ENCODE measurements at places on chromosomes 5 and 9.

DNA sequence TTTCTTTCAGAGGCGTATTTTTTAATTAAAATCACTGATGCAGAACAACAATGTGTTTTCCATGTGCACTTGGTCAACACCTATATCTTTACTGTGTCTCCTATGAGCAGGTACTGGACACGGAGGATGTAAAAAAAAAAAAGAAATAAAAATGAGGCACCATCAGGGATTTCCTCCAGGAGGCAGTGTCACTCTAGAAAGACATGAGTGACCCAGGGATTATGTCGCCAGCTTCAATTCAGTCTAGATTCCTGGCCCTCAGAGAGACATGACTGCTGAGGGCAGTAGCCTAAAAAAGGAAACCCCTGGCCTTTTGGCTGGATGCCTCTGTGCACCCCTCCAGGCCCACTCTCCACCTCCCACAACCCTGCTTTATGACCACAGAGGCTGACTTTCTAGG is 18.3 kb upstream of the IL33 start:
- no peak for DNase-seq

DNA sequence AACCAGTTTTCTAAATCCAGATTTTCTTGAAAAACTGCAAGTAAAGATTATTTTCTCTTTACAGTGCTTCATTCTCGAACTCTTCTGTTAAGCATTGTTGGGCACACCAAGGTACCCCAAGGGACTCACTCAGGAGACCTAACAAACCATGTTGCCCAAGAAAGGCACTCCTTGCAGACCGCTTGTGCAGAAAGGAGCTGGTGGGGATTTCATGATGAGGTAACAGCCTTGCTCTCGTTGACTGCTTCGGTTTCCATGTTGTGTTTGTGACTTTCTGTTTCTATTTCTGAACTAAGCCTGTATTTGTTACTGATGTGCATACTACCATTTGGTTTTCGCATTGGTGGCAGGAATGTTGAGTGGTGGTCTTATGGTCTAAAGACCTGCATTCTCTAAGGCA is 266.6 kb upstream of the DAP start:
- no peak for DNase-seq

- DNase-seq, result no peak
Measured at GRCh38 chr9:93225892-93226291, 42.0 kb downstream of the WNK2 start.

DNA sequence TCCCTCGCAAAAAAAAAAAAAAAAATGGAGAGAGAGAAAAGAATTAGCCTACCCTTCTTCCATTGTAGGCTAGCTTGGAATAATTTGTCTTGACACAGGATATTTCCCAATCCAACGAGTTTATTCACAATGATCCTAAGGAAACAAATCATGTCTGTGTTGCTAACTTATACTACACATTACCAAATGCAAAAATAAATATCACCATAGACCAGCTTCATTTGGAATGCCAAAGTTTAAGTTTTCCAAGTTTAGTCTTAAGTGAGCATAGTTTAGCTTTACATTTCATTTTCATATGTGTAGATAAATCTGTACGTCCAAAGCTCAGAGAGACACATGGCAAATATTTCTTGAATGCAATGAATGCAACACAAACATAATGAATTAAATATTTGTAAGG is 1106.2 kb upstream of the DMAC1 start:
- no peak for DNase-seq

DNA sequence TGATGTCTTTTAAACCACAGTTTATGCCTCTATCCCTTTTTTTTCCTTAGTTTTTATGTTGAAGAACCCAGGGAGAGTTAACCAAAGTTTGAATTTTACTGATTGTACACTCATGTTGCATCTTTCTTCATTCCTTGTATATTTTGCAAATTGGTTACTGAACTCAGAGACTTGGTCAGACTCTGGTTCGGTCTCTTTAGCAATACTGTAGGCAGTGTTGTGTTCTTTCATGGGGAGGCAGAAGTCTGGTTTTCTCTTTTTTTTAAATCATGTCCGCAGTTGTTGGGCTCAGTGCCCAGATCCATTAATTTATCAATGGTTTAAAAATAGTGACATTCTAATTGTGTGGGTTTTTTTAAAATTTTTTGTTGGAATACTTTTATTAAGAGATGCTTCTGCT is 23.4 kb downstream of the UBE2R2 start:
- no peak for DNase-seq

DNA sequence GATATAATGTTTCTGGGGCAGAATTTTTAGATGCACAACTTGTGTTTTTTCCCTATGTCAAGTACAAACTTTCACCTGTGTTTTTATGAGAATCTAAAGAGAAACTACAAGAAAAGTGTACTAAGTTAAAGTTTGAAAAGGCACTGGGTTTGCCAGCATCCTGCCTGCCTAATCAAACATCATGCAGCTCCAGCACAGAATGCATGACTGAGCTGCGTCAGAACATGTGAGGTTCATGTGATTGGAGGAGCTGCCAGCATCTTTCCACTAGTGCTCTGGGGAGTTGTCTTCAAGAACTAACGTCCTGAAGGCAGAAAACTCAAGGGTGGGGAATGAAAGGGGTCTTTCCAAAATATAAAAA is 46.1 kb upstream of the RIC1 start:
- DNase-seq, result peak; percentile 62

- peak; percentile 50 for DNase-seq
Measured at GRCh38 chr5:98308960-98309359, 464.5 kb upstream of the RGMB start.

DNA sequence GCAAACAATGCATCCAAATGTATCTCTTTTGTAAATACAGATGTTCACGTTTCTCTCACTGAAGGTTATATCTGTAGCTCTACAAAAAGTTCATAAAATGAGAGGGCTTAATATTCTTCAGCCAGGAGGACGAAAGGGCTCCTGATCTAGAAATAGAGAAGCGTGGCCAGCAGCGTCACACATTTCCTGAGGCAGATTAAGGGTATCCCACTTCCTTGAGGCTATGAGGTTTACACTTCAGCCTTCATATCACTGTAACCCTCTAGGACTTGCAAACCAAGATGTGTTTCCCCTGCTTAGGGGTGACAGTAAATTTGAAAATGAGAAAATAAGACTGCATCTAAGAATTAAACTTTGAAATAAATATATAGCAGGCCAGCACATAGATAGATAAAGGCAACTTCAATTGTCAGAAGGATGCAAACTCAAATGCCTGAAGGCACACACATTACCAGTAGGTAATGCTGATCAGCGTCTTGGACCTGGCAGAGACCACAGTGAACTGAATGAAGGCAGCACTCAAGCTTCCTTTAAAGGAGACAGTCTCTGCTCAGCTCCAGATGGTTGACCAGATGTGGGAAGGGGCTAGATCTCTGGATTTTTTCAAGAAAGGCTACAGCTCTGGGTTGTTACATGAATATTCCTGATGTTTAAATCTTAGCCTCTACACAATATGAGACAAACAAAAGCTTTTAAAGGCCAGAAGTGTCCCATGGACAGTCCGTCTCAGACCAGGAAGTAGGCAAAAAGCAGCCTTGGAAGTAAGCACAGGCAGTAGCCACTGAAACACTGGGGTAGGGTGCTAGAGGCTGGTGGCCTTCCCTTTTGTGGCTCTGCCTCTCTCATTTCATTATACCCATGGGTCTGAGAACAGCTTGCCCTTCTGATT is 197.7 kb downstream of the MCTP1 start:
- DNase-seq, result no peak

DNA sequence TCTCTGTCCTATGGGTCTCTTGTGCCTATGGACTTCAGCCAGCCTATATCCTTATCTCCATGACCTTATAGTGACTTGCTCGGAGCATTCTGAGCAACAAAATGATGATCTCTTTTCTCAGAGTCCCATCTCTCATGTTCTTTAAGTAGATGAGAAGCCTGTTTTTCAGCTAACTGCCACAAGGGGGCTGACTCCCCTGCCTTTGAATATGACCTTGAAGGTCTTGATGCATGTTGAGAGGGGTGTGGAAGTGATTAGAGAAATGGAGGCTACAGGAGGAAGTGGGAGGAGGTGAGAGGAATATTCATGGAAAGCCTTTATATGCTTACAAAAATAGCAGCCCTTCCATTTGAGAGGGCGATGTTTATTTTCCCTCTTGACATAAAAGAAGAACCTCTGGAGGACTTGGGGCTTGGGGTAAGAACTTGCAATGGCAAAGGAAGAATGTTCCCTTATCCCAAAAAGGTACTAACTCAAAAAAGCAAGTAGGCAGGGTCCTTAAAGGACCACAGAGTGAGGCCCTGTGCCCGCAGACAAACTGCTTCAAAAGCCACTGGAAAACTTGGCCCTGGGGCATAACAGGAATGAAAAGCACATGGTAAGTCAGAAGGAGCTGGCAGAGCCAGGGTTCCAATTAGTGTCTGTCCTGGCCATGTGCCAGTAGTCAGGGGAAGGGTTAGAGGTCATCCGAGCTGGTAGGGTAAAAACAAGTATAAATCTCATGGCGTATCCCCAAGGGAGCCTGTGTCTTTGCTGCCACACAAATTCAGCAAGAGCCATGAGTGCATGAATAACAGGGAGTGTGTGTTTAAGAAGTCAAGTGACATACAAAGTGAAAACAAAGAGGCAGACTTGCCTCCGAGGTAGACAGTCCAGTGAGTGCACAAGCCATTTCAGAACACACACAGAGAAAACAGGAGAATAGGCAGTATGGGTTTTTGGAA is 39.1 kb downstream of the FGD3 start:
- DNase-seq, result no peak

DNA sequence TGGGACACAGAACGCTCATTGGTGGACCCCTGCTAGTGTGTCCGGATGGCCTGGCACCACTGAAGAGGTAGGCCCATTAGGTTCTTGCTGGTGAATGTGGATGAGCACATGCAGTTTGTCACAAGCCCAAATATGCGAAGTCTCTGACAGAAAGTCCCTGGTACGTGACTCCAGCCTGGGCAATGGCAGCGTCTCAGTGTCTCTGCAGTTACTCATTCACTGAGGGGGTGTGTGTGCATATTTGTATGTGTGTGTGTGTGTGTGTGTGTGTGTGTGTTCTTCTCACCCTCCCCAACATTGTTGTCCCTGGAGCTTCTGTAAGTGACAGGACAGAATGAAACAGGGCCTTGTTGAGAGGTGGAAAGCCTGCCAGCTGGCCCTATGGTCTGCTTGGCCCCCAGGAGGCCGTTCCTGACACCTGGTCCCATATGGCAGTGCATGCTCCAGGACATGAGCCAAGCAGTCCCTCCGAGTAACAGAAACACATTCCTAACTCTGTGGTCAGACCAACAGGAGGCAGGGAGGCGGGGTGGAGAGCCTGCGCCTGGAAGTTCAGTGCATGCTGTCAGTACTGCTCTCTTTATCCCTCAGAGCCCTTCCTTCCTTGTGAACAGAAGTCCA is 169.9 kb downstream of the SLC28A3 start:
- DNase-seq, result peak; percentile 96

GRCh38 chr9:86585422-86586143 is 231.4 kb upstream of the TUT7 start:
- DNase-seq, result peak; percentile 35

- no peak for DNase-seq
Measured at GRCh38 chr5:134934202-134934601, 29.3 kb downstream of the PCBD2 start.

- no peak for DNase-seq
Measured at GRCh38 chr9:5846501-5846921, 13.6 kb upstream of the ERMP1 start.

DNA sequence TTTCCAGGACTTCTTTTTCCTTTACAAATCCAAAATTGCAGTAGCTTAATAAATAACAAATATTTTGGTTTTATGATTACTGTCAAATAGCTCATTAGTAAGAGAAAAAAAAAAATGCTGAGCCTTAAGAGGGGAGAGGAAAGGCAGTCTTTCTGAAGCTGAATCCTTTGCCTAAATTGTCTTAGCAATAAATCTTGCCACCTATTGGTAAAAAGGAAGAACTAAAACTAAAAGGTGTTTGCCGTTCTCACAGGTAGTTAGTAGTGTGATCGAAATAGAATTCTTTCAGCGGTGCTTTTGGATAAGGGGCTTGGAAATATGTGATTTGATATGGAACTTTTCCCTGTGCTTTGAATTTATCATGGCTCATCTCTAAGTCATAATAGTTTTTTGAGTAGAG is 31.2 kb downstream of the PIK3R1 start:
- no peak for DNase-seq

DNA sequence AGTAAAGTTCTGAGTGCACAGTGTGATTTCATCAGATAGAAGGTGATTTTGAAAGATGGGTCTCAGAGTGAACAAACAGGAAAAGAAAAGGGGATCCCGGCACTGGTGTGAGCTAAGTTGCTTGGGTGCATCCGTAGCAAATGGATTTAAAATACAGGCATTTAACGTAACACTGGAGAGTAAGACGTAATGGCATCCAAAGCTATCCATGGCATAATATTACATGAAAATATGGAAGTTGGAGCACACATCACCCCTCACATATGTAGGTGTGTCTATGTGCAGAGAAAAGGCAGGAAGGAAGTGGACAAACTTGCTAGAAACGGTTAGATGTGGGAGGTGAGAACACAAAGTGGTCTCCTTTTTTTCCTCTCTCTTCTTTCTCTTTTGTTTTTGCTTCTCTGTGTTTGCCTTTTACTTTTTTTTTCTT is 38.2 kb upstream of the SEMA4D start:
- no peak for DNase-seq

DNA sequence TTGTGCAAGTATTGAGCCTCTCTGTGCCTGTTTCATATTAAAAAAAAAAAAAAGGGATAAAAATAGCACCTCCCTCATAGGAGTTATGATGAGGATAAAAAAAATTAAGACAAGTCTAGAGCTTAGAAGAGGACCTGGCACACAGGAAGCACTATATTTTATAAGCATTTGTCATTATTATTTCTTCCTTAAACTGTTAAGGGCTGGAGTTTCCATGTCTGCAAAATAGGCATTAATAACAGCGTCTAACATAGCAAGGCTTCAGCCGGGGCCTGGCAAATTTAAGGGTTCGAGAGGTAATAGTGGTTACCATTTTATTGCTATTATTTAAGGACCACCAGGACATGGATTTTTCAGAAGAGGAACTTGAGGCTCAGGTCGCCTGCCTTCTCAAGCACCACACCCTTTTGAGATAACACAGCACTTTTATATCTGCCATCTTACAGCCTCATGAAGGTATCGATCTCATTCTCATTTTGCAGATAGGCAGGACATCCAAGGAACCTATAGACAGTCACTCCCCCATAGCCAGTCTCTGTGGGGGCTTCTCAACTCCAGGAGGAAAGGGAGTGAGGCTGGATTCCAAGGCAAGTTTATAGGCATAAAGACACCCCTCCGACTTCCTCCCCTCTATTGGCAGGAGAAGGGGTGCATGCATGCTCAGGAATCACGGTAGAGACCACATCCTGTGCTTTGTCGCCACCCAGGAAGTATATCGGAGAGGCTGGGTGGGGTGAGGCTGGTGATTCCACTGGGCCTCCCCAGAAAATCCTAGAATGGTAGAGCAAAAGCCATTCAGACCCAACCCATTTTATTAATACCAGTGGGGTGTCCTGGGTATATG is 2.4 kb downstream of the ANXA6 start:
- DNase-seq, result no peak

GRCh38 chr5:127447827-127448226 is 69.6 kb upstream of the PRRC1 start:
- peak; percentile 76 for DNase-seq
